ENCODE measurements at places on chromosomes 4 and X.

DNA sequence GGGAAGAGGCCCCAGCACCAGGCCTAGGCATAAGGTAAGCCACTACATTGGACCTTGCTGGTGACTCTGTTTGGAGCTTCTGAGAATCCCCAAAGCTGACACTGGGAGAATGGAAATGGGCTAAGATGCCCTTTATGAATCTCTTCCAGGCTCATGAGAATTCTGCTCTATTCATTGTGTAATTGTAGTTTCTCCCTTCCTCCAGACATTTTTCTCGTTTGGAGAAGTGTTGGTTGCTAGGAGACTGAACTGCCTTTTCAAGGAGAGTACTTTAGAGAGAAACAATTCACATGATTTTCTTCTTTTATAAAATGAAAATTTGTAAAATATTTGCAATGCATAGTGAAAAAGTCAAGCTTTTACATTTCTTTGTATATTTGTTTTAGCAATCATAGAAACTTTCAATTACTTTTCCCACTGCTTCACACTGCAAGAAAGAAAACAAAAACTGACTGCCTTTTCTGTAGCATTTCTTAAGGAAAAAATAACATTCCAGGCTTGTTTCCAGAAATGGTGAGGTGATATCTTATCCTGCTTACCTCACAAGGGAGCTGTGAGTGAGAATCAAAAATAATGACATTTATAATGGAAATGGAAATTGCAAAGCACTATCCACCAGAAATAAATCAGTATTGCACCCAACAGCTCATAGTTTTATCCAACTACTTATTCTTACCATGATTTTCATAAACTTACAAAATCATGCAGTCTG is 24.9 kb upstream of the DCHS2 start:
- no peak for DNase-seq

GRCh38 chr4:151644622-151645021 is 116.2 kb downstream of the GATB start:
- no peak for DNase-seq

DNA sequence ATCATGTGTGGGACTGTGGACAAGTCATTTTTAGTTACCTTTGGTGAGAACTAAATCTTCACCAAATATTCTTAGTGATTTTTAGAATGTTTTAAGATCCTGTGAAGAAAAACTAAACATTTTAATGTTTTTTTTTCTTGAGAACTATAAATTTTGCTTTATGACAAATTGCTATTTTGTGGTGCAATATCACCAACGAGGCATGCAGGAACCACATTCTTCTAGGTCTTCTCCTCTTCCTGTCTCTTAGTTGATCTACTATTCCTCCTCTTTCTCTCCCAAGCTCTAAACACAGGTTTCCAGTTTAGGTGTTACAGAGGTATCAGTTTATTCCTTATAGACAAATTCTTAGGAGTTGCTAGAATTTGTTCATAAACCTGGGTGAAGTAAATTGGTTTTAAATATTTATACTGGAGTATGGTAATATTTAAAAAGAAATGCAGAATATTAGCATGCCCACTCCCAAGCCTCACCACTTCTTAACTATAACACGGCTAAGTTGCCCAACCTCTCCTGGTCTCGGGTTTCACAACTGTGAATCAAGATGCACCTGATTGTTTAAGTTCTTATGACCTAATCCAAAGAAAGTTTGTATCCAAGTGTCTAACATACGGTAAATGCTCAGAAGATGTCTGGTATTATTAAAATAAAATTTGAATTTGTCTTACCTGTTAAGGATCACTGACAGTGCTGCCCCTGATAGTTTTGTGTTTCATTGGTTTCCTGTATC is 56.5 kb upstream of the CLNK start:
- DNase-seq, result no peak

GRCh38 chrX:39477762-39478120 is 620.0 kb downstream of the BCOR start:
- DNase-seq, result no peak

GRCh38 chrX:41559235-41560052 is 112.3 kb downstream of the NYX start:
- DNase-seq, result no peak

DNA sequence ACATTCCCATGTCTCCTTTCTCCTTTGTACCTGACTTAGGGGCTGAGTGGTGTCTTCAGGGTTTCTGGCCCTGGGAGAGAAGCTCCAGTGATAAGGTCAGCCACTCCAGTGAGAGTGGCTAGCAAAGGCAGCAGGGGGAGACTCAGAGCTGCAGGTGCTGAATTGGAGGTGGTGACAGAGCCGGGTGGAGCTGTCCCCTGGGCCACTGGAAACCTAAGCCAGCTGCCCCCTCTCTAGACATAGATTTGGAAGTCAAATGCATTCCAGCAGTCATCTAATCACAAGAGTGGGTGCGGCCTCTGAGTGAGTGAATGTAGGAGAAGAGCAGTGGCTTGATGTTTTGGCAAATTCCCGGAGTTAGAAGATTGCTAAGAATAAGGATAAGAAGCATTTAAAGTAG is 28.5 kb downstream of the TRIM2 start:
- no peak for DNase-seq

GRCh38 chr4:11355226-11355625 is 73.5 kb downstream of the HS3ST1 start:
- DNase-seq, result no peak

GRCh38 chr4:2142630-2143427 is 83.7 kb downstream of the NAT8L start:
- no peak for DNase-seq

DNA sequence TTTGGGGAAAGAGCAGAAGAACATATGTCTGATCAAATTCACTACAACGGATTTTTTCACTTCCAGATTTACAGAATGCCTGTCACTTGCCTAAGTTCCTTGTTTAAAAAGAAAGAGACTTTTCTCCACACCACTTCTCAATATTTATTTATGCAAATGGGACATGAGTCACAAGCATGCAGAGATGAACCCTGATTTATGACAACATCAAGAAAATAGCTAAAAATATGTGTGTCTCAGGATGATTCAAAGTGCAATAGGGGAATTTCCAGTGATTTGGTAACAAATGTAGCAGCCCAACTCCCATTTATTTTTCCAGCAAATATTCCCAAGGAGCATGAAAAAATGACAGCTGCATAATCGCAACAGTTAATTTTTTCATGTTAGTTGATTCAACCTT is 180.4 kb upstream of the FAT1 start:
- DNase-seq, result no peak

- DNase-seq, result no peak
Measured at GRCh38 chr4:139921429-139922184, 232.4 kb downstream of the MAML3 start.

- DNase-seq, result no peak
Measured at GRCh38 chrX:112636951-112637581, 42.7 kb downstream of the LHFPL1 start.

DNA sequence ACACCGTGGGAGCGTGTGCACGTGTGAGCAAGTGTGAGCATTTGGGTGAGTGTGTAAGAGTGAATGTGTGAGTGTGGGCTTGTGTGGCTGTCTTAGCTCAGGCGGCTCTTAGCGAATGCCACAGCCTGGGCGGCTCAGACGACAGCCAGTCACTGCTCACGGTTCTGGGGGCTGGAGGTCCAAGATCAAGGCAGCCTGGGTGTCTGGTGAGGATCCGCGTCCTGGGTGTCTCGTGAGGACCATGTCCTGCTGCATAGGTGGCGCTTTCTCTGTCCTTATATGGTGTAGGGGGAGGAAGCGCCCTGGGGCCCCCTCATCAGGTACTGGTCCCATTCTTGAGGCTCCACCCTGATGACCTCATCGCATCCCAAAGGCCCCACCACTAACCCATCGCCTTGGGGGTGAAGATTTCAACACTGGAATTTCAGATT is 4.5 kb downstream of the DOK7 start:
- no peak for DNase-seq

GRCh38 chrX:54066841-54067240 is 22.6 kb upstream of the PHF8 start:
- no peak for DNase-seq

DNA sequence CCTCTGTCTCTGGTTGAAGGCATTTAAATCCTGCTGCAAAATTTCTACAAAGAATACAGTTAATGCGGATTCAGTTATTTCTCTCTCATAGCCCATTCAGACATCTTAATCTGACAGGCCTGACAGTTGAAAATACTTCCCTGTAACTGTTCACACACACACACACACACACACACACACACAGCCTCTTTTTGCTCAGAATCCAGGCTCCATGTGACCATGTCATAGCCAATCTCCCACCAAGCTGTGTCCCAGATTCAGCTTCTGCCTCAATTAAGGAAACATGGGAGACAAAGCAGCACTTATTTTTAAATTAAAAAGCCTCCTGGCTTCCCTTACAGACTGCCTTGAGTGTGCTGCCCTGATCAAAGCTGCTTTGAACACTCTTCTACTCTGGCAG is 49.3 kb upstream of the EFHC2 start:
- no peak for DNase-seq

DNA sequence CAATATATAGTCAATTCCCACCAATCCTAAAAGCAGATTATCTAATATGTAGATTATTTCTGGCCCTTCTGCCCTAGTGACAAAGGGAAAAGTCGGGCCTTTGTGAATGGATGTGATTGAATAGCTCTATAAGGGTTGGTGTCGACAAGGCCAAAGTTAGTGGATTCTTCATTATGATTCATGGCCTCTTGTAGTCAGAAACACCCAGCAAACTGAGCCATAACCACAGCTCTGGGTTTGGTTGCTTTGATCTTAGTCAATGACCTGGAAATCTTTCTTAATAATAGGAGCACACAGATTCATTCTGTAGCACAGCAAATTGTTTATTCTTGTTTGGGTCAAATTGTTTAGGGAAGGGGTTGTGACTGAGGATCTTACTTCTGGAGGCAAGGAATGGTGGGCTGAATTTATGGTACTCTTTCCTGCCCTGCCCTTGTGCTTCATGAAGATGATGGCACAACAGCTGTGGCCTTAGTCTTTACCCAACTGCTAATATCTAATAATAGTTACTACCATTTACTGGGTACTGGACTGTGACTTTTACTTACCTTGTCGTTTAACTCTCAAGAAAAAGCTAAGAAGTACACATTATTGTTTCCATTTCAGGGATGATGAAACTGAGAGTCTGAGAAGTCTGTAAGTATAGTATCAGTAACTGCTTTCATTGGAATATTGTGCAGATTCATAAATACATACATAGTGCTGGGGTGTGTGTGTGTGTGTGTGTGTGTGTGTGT is 74.0 kb downstream of the AFF2 start:
- DNase-seq, result no peak

DNA sequence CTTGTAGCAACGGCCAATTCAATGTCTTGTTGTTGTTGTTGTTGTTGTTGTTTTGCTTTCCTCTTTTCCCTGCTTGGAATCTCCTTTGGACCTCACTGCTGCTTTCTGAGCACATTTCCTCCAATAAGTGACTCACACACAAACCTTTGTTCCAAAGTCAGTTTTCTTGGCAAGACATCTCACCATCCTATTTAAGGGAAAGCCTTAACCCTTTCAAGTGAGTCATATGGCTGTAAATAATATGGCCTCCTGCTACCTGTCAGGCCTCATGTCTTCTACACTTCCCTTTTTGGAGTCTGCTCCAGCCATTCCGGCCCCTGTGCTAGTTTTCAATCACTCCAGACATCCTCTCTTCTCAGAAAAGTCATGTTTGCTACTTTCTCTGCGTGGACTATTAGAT is 79.5 kb upstream of the MAGEB10 start:
- no peak for DNase-seq

- no peak for DNase-seq
Measured at GRCh38 chr4:66911880-66912279, 633.4 kb downstream of the CENPC start.

GRCh38 chr4:163768014-163768413 is 273.5 kb downstream of the TMA16 start:
- no peak for DNase-seq

DNA sequence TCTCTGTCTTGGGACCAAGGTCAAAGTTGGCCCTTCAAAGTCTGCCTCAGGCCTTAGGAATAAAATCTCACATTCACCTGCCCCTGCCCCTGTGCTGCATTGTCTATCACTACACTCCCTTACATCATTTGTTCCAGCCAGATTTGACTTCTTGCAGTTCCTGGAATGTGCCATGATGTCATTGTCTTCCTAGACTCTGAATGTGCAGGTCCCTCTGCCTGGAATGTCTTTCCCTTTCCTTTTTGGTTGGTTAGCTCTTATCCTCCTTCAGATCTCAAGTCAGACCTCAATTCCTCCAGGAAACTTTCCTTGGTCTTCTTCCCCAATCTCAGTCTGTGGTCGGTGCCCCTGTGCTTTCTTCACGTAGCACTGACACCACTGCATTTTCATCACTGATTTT is 67.7 kb upstream of the EFNB1 start:
- no peak for DNase-seq
